ENCODE measurements at places on chromosomes 7 and 10. TPM values are rescaled to one million over a fixed set of nuclear protein-coding genes. Genes with fewer than 3 reads are reported as not detected.

SPACDR gene
- polyA plus RNA-seq: not detected

VCL gene
- polyA plus RNA-seq: 16.1 TPM

MKLN1 gene
- polyA plus RNA-seq: 24.5 TPM

BCCIP gene
- 89.9 TPM for polyA plus RNA-seq

KCNMA1 gene
- not detected for polyA plus RNA-seq

DNA sequence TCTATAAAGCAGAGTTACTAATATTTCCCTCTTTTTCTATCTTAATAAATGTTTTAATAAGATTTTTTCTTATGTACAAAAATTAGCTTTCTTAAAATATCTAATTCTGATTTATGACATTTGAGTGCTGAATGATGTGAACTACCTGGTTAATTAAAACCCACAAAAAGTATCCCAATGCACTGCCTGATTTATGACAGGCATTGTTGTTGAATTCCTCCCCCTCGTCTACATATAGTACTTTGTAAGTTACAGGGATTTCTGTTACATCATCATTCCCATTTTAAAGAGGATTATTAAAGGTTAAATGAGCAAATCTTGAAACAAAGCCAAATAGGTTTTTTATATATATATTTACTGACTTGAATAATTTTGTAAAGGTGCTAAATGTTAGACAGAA lies 91.1 kb downstream of the NRBF2 start:
- peaks cover 3% of the 10 kb centered on the region for H3K36me3 ChIP-seq
- no peak for DNase-seq
- no peak overlapping the region for H3K4me3 ChIP-seq
- no peak overlapping the region for H3K27ac ChIP-seq
- no peaks in the 10 kb centered on the region for H3K27me3 ChIP-seq

DNA sequence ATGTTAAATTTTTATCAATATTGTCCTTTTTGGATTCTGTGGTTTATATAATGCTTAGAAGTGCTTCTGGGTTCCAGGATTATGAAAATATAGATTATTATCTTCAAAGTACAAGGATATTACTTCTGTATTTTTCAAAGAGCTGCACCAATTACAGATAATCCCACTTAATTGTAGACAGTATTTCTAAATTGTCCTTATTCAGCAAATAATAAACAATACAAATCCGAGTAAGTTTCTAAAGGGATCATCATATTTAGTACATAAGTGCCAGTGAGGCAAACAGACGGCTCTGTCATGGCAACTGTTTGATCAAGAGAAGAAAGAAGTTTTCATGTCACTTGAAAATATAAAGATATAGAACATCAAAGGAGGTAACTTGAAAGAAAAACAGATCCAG lies 19.2 kb downstream of the ANKMY2 start:
- H3K27me3 ChIP-seq: no peaks in the 10 kb centered on the region
- H3K4me1 ChIP-seq: no peaks in the 10 kb centered on the region
- no peak for DNase-seq

- H3K27ac ChIP-seq: peak overlapping the region; percentile 67
- peak overlapping the region; percentile 42 for H3K4me3 ChIP-seq
- H3K36me3 ChIP-seq: no peaks in the 10 kb centered on the region
- H3K27me3 ChIP-seq: no peaks in the 10 kb centered on the region
- DNase-seq: peak; percentile 76
These were observed 111.5 kb downstream of the CCNY start for GRCh38 chr10:35447693-35448407.

DNA sequence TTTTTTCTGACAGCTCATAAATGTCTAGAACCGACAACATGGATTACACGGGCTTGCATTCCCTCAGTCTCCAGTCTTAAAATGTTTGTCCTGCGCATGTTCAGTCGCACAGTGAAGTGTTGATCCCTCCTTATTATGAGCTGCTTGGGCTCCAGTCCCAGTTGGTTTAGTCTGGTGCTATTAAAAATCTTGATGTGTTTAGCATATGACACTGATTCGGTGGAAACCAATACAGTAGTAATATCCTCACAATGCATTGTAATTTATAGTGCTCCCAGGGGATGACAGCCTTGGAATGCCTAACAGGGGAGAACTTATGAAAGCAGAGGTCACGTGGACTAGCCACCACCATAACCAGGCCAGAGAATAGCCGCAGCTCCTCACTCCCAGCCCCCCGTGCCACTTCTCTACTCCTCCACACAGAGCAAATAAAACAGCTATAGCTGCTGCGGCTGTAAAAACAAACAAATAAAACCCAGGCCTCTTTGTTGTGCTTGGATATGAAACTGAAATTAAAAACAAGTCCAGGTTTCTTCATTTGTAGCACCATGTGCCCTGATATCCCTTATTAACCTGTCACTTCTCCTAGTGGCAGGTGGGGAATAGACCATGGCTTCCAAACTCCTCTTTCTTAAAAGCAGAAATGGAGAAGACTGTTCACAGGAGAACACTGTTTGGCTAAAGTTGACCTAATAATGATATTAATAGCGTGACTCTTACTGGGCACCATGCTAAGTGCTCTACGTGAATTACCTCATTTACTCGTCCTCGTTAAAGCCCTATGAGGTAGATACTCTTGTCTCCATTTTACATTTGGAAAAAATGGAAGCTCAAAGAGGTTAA lies 7.7 kb downstream of the DPCD start:
- H3K4me3 ChIP-seq: no peak overlapping the region
- H3K27me3 ChIP-seq: no peaks in the 10 kb centered on the region
- no peak overlapping the region for H3K27ac ChIP-seq
- no peaks in the 10 kb centered on the region for H3K4me1 ChIP-seq
- no peak for DNase-seq
- no peaks in the 10 kb centered on the region for H3K36me3 ChIP-seq

- no peaks in the 10 kb centered on the region for H3K36me3 ChIP-seq
- DNase-seq: no peak
- H3K4me1 ChIP-seq: no peaks in the 10 kb centered on the region
These were observed 23.0 kb downstream of the LHPP start for GRCh38 chr10:124484661-124485060.

GRCh38 chr10:132270721-132271457 lies 36.9 kb downstream of the STK32C start:
- no peak overlapping the region for H3K4me3 ChIP-seq
- no peak for DNase-seq
- no peaks in the 10 kb centered on the region for H3K4me1 ChIP-seq
- no peaks in the 10 kb centered on the region for H3K36me3 ChIP-seq
- H3K27ac ChIP-seq: no peak overlapping the region

DNA sequence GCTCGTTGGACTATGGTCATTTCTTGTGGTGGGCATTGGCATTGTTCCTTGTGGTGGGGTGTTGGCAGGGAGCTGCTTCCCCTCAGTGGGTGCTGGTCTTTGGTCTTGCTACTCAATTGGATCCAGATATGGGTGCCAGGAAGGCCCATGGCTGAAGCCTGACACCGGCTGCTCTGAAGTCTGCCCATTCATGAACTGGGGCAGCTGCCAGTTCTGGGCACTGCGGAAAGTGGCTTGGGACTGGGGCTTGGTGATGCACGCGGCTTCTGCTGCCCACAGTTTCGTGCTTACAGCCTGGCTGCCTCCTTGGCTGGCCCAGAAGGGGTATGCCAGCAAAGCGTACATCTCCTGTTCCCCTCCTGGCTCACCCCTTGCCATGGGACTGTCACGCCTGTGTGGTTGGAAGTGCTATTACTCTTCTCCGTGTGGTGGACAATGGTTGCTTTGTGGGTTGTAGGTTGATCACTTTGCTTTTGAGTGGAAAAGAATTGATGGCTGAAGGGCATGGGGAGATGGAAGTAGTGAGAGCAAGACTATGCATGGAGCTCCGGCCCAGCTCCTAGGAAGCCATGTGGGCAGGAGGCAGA lies 54.7 kb downstream of the ADAMTS14 start:
- H3K27me3 ChIP-seq: no peaks in the 10 kb centered on the region
- H3K4me3 ChIP-seq: no peak overlapping the region
- no peaks in the 10 kb centered on the region for H3K36me3 ChIP-seq
- H3K4me1 ChIP-seq: no peaks in the 10 kb centered on the region

- H3K36me3 ChIP-seq: no peaks in the 10 kb centered on the region
- DNase-seq: no peak
- H3K4me1 ChIP-seq: peaks cover 10% of the 10 kb centered on the region
- H3K27ac ChIP-seq: no peak overlapping the region
- H3K4me3 ChIP-seq: no peak overlapping the region
- H3K27me3 ChIP-seq: no peaks in the 10 kb centered on the region
These were observed 32.8 kb downstream of the KCNH2 start for GRCh38 chr7:150945171-150945852.

DNA sequence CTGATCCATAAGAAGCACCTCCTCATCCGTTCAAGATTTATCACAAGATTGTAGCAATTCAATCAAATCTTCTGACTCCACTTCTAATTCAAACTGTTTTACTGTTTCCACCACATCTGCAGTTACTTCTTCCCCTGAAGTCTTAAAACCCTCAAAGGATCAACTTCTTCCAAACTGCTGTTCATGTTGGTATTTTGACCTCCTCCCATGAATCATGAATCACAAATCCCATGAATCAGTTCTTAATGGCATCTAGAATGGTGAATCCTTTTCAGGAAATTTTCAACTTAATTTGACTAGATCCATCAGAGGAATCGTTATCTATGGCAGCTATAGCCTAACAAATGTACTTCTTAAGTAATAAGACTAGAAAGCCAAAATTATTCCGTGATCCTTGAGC lies 122.3 kb downstream of the IMMP2L start:
- DNase-seq: no peak
- no peak overlapping the region for H3K27ac ChIP-seq
- no peaks in the 10 kb centered on the region for H3K27me3 ChIP-seq
- H3K4me1 ChIP-seq: no peaks in the 10 kb centered on the region
- no peaks in the 10 kb centered on the region for H3K36me3 ChIP-seq

DNA sequence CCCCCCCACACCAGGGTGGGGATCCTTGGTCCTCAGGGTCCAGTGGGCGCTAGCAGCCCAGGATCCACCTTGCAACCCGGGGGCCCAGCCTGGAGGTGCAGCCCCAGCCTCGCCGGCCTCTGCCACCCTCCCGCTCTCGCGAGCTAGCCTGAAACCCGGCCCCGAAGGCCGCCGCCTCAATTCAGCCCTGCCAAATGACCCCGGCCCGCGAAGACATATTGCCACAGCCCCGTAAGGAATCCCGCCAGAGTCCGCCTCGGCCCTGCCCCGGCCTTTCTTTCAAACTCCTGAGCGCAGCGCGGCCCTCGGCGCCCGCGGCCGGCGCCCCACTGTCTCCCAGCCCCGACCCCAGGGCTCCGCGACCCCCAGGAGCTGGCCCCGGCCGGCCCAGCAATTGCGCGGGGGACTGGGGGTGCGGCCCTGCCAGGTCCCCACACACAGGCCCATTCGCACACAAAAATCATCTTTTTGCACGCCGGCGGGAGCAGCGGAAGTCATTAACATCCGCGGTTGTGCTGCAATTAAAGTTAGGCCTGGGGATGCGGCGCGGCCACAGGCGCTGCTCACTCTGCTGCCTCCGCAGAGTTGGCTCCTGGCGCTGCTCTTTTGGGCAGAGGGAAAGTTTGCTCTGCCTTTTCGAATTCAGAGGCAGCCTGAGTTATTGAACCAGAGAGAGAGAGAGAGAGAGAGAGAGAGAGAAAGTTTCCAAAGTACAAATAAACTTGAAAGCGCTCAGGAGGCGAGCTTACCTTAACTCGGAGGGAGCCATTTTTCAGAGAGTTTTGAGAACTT lies 4.0 kb downstream of the HOXA5 start:
- DNase-seq: no peak
- no peak overlapping the region for H3K27ac ChIP-seq

DNA sequence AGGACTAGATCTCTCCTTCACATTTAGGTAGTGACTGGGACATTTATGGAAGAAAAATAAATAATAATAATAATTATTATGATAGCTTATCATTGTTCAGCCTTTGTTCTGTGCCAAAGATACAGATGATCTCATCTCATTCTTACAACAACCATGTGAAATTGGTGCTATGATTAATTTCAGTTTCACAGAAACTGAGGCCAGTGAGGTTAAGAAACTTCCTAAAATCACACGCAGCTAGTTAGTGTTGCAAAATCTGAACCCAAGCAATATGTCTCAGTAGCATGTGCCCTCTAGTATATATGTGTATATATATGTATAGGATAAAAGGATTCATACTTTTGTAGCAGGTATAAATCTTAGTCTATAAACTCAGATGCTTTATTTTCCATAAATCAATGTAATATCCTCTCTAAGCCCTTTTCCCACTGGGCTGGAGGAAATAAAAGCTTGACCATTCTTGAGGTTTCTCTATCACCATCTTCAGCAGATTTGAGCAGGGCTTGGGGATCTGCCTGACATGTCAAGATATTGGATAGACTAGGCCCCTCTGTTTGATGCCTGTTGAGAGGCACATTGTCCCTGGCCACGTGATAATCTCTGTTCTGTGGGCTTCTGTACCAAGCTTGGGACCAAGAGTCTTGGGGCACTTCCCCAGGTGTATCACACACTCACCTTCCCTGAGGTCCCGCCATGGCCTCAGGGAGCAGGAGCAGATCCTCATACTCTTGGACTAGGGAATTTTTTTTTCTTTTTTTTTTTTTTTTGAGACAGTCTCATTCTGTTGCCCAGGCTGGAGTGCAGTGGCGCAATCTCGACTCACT lies 172.6 kb upstream of the NRP1 start:
- no peak overlapping the region for H3K27ac ChIP-seq
- H3K36me3 ChIP-seq: no peaks in the 10 kb centered on the region
- H3K4me3 ChIP-seq: no peak overlapping the region
- DNase-seq: no peak
- no peaks in the 10 kb centered on the region for H3K4me1 ChIP-seq

DNA sequence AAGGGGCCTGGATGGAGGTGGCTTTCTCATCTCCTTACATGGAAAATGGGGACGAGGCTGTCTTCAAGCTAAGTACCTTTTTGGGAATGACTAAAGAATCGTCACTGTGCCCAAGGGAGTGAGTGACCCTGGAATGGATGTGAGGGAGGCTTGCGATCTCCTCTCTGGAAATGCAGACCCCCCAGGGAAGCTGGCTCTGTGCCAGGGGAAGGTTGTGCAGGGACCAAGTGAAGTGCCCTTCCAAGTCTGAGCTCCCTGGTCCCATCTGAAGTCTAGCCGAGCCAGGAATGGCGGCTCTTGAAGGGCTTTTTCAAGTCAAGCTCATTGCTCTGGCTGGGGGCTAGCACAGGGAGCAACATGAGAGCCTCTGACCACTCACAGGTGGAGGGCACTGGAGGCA lies 180.9 kb upstream of the LYZL2 start:
- no peak overlapping the region for H3K27ac ChIP-seq
- no peaks in the 10 kb centered on the region for H3K36me3 ChIP-seq
- DNase-seq: no peak
- H3K4me1 ChIP-seq: no peaks in the 10 kb centered on the region
- no peak overlapping the region for H3K4me3 ChIP-seq

All from CD4-positive, CD25-positive, alpha-beta regulatory T cell (primary cell).